Stimulated activated CD4-positive, alpha-beta T cell treated with anti-CD3 and anti-CD28 coated beads, TNF-alpha, amount 100 ng/mL, for 24 hours (primary cell): ENCODE measurements at places on chromosomes 7 and 10.

DNA sequence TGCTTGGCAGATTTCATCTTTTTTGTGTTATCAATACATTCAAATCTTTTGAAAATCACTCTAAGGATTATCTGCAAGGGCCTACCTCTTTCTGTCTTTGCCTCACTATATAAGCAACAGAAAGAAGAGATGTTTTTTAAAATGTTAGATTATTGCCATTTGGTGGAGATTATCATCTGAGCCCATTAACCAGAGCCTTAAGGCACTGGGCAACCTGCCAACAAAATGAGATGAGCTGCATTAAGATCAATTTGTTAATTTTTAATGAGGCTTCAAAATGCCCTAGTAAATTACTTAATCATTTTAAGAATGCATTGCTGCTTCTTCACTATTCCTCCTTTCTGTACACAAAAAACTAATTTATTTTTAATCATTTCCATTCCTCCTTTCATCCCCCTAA, 314.1 kb downstream of the SNX13 start:
- DNase-seq: no peak

DNA sequence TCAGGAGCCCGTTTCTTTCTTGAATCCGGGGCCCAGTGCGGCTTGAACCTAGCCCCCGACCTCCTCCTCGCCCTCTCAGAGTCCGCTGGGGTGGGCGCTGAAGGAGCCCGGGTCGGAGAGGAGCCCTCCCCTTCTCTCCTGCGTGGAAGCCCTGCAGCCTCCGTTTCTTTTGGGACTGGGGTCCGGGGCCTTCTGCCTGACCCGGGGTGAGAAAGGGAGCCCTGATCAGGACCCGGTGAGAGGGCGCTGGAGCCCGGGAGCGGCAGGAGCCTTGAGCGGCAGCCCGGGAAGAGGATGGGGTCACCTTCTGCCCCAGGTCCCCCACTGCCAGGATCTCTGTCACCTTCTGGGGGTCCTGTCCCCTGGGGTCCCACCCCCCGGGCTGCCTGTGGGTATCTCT, 162.3 kb downstream of the ZNF33B start:
- DNase-seq: no peak

DNA sequence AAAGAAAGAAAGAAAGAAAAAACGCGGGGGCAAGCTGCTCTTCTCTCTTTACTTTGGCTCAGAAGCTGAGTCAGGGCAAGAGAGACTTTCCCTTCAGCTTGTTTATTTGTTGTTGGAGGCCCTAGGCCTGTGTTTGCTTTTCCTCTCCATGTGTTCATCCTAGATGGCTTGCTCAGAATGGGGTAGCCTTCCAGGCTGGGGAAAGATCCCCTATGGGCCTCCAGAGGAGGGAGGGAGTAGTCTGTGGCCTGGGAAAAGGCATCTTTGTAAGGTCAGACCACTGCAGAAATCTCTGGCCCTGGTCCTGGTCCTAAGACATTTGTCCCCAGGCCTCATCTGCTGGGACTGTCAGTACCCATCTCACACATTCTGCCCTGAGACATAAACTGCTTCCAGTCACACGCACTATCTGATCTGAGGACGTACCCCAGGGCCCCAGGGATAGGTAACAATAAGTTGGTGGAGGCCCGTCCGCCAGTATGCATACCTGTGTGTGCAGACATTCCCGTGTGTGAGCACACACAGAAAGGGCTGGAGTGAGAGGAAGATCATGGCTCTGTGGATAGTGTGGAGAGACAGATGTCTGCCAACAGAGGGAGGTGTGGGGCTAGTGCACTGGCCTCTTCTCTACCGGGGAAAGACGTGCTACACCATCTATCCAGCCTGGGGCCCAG, 4.9 kb upstream of the SCD start:
- DNase-seq: peak; percentile 32

- DNase-seq: no peak
Measured at GRCh38 chr10:62424026-62424425, 49.9 kb downstream of the ZNF365 start.

GRCh38 chr10:119398996-119399395, 143.5 kb downstream of the RGS10 start:
- DNase-seq: no peak

GRCh38 chr10:10421071-10421470, 596.6 kb upstream of the CELF2 start:
- DNase-seq: no peak

- DNase-seq: no peak
Measured at GRCh38 chr10:69729326-69730048, 72.2 kb upstream of the COL13A1 start.

- DNase-seq: no peak
Measured at GRCh38 chr10:120963594-120964220, 112.5 kb downstream of the WDR11 start.

GRCh38 chr7:149278396-149278795, 16.4 kb downstream of the ZNF783 start:
- DNase-seq: no peak

DNA sequence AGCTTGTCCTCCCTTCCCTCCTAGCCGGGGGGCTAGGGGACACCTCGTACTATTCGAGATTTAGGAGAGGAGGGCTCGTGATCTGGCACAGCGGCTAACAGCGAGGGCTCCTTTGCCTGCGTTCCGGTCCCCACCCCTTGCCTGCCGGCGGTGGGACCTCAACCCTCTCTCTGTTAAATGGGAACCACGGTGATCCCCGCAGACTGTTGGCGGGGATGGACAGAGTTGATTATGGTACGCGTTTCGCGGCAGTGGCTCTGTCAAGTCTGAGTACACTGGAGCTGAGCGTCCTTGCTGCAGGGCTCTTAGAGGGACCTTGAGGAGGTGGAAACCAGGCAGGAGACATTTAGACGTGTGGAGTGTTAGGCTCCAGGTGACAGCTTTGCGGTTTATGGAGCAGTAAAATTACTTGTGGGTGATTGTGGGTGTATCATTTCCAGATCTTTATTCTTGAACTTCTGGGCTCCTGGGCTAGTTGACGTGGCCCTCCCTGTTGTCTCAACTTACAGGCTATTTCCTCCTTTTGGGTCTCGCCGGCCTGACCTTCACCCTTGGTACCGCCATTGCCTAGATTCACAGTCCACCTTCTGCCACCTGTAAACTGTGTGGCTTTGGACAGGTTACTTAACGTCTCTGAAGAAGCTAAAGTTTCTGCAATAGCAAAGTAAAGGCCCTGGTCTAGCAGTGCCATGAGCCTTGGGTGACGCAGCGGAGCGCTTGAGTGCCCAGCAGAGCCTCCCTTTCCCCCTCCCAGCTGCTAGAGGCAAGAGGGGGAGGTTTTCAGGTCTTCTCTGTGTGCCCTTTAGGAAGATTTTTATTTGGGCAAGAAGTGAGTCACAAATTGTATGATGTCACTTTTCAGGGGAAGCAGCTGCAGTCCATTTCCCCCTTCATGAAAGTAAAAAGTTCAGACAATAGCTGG, 739 bp downstream of the CASP7 start:
- DNase-seq: no peak

GRCh38 chr10:110789604-110790433, 81.9 kb upstream of the PDCD4 start:
- no peak for DNase-seq

DNA sequence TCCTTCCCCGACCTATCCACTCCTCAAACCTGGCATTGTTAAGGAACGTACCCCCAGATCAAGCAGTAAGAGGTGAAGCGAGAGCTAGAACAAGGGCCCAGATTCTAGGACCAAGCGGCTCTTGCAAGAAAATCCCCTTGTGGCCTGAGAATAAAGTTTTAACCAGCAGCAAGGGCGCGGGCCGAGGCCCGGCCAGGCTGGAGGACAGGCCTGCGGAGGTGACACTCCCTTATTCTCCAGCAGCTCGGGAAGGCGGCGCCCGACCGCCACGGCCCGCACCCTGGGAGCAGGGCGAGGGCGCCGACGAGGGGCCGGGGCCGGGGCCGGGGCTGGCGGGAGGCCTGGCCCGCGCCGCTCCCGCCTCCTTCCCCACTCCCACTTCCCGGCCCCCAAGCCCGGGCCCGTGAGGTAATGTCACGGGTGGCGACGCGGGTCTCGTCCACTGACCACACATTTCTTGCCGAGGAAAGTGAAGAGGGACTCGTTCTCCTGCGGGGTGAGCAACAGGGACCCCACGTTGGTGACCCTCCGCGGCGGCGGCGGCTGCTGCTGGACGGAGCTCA, 551 bp downstream of the WASL start:
- DNase-seq: peak; percentile 1

DNA sequence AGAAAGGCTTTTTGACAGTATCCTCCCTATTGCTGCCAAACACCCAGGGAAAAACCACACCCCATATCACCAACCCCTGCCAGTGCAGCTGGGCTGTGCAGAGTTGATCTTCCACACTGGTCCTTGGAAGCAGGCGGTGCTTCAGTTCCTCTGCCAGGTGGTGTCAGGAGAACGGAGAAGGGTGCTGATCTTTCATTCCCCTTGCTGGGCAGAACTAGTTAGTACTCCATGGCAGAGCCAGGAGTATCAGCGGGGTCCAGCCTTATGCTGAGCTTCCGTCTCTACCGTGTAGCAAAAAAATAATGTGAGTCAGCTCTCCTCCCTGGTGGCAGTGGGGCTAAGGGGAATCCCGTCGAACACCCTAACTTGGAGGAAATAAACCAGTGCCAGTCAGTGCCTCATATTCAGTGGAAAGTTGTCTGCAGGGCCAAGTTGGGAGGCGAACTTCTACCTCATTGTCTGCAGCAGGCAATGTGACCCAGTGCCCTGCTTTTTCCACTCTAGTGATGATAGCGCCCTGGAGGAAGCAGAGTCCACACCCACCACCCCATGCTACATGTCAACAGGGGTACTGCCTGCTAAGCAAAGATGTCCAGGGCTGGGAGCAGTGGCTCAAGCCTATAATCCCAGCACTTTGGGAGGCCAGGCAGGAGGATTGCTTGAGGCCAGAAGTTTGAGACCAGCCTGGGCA, 175.4 kb downstream of the AUTS2 start:
- no peak for DNase-seq

DNA sequence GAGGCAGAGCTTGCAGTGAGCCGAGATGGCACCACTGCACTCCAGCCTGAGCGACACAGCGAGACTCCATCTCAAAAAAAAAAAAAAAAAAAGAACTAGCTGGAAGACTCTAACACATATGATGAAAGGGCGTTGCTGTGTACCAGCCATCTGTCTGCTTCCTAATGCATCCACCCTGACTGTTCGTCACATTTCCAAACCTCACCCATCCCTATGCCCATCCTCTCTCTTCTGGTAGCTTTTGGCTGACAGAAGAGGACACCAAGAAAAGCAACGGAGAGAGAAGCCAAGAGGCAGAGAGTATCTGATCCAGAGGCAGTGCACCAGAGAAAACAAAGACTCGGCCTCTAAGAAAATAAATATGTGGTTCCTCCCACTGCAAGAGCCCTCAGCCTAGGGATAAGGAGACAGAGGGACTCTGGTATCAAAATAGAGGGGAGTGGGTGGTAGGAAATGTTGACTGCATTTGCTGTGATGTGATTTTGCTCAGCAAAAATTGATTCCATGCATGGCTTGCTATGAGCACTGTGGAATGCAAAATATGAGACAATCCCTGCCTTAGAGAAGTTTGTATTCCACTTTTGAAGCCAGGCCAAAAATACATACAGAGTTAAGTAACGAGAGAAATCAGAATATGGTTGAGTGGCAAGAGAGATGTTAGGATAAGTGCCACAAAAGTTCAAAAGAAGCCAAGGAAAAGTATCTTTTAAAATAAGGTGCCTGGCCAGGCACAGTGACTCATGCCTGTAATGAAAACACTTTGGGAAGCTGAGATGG, 100.8 kb upstream of the STK17A start:
- DNase-seq: no peak

DNA sequence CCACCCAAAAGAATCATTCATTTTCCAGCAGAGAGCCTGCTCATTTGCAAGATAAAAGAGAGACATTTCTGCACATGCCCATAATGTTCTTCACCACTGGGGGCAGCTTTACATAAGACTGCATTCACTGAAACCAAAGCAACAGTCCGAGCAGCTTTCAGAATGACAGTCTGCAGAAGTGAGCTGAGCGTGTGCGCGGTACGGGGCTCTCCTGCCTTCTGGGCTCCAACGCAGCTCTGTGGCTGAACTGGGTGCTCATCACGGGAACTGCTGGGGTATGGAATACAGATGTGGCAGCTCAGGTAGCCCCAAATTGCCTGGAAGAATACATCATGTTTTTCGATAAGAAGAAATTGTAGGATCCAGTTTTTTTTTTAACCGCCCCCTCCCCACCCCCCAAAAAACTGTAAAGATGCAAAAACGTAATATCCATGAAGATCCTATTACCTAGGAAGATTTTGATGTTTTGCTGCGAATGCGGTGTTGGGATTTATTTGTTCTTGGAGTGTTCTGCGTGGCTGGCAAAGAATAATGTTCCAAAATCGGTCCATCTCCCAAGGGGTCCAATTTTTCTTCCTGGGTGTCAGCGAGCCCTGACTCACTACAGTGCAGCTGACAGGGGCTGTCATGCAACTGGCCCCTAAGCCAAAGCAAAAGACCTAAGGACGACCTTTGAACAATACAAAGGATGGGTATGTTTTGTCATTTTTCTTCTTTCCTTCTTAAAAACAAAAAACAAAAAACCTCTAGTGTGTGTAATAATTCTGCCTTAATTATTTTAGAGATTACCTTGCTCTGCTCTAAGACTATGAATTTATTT, at the start of gene LRRTM3:
LRRTM3 (plus strand) TSS at position 141 of the 820 bp plus-strand sequence.
- DNase-seq: peak; percentile 5

- DNase-seq: no peak
Measured at GRCh38 chr10:49115015-49115795, at the start of gene VSTM4. VSTM4 (minus strand) TSS chr10:49115522; CDS start chr10:49115485, 37 bp downstream.

- no peak for DNase-seq
Measured at GRCh38 chr10:119030421-119031250, 1.1 kb downstream of the NANOS1 start.

DNA sequence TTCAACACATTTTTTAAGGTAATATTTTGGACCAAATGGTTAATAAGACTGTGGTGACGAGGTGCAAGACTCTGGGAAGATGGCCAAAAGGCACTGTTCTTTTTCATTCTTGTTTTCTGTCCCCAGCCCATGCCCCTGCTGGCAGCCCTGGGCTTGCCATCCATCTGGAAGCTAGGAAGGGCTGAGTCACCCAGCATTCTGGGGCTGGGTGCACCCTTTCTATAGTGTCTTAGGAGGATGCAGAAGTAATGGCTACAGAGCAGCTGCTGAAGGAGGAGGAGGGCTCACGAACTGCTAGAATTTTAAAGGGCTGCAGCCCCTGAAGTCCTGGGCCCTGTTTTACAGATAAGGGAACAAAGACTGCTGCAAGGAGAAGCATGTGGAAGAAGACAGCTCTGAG, 42.8 kb upstream of the ZNF32 start:
- no peak for DNase-seq

- no peak for DNase-seq
Measured at GRCh38 chr7:43164757-43165156, 52.3 kb downstream of the HECW1 start.

DNA sequence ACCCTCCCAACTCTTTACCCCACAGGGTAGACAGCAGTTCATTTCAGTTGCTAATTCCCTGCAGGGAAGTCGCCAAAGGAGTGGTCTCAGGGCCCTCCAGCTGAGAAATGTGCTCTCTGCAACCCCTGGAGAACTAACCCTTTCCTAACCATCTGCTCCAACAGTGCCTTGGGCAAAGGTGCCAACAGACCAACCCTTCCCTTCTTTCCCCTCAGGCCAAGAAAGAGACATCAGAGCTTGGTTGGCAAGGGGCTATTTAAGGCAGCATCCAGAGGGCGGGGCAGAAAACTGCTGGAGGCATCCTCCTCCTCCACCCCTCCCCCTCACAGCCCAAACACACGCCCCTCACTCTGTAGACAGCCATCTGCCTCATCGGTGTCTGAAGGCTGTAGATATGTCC, 1.7 kb downstream of the SORBS1 start:
- no peak for DNase-seq
